ENCODE measurements at places on chromosomes 5 and 9. TPM values are rescaled to one million over a fixed set of nuclear protein-coding genes. Genes with fewer than 3 reads are reported as not detected.
A peak's percentile ranks its signal among the peaks of the same experiment; 100 is the strongest.

GRCh38 chr5:128637031-128637430 is 99.0 kb upstream of the FBN2 start:
- DNase-seq: peak; percentile 85

CTNND2 gene
- 1.3 TPM for polyA plus RNA-seq

DNA sequence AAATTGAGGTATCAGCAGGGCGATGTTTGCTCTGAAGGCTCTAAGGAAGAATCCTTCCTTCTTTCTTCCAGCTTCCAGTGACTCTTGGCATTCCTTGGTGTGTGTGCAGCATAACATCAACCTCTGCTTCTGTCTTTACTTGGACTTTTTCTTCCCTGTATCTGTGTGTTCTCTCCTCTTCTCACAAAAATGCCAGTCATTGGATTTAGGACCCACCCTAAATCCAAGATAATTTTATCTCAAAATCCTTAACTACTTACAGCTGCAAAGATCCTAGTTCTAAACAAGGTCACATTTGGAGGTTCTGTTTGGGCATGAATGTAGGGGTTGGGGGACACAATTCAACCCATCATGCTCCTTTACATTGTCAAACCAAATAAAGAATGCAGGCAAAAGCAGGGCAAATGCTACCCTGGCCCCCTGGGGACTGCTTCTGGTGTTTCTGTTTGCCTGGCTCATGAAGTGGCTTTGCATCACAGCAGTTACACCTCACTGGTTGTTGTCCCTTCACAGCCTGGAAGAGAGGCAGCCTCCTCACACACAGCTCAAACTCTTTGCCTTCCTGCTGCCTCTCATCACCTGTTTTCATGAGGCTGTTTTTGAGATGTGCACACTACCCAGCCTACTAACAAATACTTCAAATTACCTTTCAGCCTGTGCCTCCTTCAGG is 64.8 kb upstream of the PLCXD3 start:
- no peak for DNase-seq

BTNL3 gene
- polyA plus RNA-seq: not detected

All from muscle of back (tissue), 13 donors.